Hypothalamus (tissue), 51 donors: ENCODE measurements at places on chromosomes 2 and 18.

DNA sequence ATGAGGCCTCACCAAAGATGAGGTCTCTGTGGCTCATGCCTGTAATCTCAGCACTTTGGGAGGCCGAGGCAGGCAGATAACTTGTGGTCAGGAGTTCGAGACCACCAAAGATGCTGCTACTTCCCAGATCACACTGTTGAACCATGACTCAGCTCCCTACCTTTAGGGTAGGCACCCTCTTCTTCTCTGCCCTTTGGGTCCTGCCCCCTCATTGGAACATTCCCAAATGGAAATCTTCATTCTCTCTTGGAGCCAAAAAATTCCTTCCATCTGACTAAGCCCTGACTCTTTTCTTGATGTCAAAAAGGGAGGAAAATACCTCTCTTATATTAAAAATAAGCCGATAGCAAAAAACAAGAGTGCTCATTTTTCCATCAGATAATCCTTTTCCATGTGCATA, 183.5 kb downstream of the PAX3 start:
- DNase-seq: no peak

GRCh38 chr18:5890331-5891183, 4.8 kb downstream of the TMEM200C start:
- DNase-seq: no peak

- no peak for DNase-seq
Measured at GRCh38 chr2:145739681-145740080, 1219.8 kb upstream of the ZEB2 start.

GRCh38 chr2:42102024-42102590, 54.3 kb downstream of the PKDCC start:
- DNase-seq: no peak

DNA sequence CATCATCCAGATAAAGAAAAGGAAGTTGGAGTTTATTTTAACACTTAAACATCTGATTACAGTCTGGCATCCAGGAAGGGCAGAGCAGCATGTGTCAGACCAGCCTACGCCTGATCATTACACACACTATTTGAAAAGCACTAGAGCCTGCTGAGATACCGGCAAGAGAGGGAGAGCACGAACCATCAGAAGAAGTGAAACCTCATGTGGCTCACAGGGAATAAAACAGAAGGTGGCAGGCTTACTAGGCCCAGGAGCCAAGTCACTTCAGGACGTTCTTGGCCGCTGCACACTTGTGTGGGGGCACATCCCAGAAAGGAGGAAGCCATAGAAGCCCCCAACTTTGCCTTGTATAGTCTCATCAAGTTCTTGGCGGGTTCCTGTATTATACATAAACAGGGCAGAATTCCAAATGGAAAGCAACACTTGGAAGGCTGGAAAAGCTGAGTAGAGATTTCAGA, 105.5 kb downstream of the UGGT1 start:
- DNase-seq: no peak

DNA sequence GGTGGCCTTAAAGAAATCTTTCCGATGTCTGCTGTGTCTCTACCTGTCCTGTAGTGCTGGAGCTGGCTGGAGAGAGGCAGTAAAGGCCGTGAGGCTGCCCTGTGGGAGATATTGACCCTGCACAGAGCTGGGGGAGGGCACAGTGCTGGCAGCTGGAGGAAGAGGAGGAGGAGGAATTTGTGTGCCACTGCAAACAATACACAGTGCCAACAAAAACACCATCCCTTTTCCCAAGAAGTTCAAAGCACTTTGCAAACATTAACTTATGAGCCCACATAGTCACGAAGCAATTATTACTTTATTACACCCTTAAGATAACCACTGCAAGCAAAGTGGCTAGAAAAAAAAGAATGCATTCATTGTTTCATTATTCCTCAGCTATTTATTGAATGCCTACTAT, 45.0 kb upstream of the CYTIP start:
- DNase-seq: no peak

DNA sequence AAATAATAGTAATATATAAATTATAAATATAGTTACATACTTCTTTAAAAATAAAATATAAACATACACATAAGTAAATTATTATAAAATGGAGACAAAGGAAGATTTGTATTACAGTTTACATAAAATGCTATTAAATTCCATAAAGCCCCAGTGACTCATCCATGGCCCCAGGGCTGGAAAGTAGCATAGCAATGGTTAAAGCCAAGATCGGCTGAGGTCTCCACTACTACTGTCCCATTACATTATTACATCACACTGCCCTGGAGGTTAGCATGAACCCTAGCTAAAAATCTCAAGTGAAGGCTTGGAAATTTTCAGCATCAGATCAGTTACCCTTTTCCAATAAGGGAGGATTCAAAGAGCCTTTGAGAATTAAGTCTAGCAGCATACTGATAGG, 936.2 kb downstream of the DSC3 start:
- DNase-seq: no peak
